ENCODE measurements at places on chromosomes 12 and 14.

DNA sequence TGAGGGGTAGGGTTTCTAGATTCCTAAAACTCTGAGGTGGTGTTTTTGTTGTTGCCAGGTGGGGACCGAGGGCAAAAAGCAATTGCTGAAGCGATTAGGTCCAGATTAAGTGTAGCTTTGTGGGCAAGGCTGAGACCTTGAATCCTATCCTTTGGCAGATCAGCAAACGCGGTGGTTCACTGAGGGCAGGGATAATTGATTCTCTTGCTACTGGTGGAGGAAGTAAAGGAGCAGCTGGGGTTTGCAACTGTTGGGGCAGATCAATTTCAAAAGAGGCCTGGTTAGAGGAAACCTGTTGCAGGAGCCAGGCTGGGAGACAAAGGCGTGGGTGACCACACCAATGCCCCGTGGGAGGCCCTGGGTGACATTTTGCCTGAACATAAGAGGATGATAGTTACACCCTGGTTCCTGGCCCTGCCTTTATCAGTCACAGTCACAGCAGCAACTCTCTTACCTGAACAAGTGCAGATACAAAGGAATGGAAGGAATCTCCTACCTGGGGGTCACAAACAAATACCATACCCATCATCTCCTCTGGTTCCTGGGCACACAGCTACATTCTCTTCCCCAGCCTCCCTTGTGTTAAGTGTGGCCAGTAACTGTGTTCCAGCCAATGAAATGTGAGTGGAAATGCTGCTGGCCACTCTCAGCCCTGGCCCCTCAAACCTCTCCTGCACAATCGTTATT is 43.3 kb upstream of the RASSF3 start:
- DNase-seq: peak; percentile 41

- DNase-seq: no peak
These were observed 17.7 kb downstream of the MDM2 start for GRCh38 chr12:68825569-68826217.

DNA sequence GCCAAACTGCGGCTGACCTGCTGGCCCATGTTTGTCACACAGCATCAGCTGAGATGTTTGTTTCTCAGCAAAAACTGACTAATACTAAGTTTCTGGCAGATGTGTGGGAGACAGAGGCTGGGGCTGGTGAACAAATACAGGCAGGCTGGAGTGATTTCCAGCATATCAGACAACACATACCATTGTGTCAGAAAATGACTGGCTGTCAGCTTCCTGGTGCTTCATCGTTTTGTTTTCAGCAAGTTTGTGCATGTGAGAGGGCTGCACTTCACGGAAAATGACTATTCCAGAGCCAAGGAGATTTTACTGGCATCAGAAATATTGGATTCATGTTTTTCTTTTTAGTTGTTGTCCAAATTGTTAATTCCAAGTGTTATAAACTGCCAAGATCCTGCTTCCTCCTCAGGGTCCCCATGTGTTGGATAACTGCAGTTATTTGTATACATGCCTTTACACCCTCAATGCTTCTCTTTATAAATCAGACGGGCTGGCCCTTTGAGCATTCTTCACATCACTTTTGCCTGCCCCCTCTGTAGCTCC is 145.7 kb downstream of the GALC start:
- DNase-seq: no peak

- DNase-seq: peak; percentile 2
These were observed 58.9 kb upstream of the TMTC2 start for GRCh38 chr12:82627799-82628198.

- DNase-seq: no peak
These were observed 45.8 kb upstream of the FGD4 start for GRCh38 chr12:32353540-32353939.

- DNase-seq: no peak
These were observed 3.0 kb downstream of the B4GALNT1 start for GRCh38 chr12:57629897-57630471.

GRCh38 chr14:74927225-74927624 is 4.2 kb upstream of the RPS6KL1 start:
- no peak for DNase-seq

- DNase-seq: no peak
These were observed 55.8 kb upstream of the LIMA1 start for GRCh38 chr12:50338920-50339645.

- DNase-seq: no peak
These were observed 148.5 kb upstream of the OR4E1 start for GRCh38 chr14:21822109-21822508.

DNA sequence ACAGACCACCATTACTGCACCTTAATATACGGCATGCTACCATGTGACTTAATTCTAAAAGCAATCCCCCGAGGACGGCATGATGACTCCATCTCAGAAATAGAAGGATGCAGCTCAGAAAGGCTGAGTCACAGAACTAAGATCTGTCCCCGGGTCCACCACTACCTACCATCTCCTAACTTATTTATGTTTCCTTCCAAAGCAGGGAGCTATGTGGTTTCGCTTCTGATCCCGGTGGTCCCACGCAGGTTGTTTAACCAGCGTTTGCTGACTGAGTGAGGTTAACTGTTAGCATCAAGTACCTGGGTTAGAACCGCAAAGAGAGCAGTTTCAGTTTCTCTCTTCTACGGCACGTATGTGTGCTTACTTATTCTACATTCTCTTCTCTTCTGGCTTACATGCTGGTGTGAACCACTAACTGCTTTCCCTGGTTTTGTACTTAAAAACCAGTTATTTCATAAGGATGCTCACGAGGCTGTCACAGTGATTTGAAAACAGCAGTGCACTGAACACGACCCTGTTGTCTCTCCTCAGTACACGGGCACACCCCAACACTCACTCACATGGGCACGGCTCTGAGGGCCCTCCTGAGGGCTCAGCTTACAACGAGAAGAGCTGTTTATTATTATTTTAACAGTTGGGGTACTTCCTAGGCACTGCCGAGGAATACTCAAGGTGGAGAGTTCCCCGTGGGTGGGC is 66.7 kb downstream of the CCDC88C start:
- DNase-seq: no peak

DNA sequence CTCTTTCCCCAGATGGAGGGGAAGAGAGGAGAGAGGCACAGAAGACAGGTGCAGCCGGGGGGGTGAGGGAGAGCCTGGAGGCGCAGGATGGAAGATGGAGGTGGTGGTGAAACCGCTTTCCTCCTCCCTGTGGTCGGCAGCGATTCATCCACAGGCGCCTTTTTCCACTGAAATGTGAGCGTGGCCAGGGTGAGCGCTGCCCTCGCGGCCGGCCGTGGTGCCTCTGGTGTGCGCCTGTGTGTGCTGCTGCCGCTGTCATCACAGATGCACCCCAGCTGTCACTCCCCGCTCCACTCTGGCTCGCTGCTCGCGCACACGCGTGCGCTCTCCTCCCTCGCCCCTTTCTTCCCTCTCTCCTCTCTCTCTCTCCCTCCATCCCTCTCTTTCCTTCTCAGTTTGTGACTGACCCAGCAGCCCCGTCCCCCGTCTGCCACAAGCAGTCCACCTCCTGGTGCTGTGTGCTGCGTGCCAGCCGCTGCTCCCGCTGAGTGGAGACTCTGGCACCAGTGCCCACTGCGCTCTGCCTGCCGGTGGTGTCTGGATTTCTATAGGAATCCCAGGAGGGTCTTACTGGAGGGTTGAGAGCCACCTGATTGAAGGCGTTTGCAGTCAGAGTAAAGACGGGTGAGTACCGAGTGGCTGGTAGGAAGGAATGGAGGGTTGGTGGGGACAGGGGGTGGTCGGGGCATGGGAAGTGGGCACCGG is at the start of gene LRTM2:
Gene LRTM2 (plus strand): TSS at position 375 of the 705 bp plus-strand sequence. CDS start 7,584 bp downstream, outside the sequence.
- DNase-seq: no peak

DNA sequence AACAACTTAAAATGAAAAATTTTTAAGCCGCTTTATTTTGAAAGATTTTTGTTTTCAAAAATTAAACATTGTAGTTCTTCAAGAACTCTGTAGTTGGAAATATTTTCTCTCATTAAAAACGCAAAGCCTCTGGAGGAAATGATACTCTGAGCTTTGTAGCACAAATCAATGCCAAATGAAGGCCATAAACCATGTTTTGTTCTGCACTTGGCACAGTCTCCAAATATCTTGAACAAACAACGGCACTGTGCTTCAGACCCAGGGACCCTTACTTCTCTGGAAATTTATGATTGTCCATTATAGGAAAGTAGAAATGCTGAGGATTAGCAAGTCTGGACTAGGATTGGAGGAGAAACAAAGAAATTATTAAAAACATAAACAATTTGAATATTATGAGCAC is 160.8 kb upstream of the BMP4 start:
- DNase-seq: no peak

GRCh38 chr12:132237772-132238487 is 91.5 kb downstream of the GALNT9 start:
- DNase-seq: no peak

- DNase-seq: no peak
These were observed 129.5 kb downstream of the SLC35F4 start for GRCh38 chr14:57736391-57736790.

DNA sequence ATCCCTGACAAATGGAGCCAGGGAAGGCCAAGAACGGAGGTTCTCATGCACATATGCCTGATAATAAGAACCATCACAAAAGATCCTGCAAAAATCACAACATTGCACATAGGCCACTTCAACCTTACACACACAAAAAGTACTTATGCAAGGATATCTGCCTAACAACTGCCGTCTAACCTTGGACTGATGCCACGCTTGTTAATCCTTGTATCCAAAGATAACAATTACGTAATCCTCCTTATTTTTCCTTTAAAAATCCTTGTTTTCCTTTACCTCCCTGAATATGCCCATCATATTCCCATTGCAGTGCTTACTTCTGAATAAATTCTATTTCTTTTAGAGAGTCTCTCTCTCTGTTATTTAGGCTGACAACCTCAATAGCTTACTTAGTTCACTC is 59.5 kb downstream of the TMEM116 start:
- peak; percentile 75 for DNase-seq

DNA sequence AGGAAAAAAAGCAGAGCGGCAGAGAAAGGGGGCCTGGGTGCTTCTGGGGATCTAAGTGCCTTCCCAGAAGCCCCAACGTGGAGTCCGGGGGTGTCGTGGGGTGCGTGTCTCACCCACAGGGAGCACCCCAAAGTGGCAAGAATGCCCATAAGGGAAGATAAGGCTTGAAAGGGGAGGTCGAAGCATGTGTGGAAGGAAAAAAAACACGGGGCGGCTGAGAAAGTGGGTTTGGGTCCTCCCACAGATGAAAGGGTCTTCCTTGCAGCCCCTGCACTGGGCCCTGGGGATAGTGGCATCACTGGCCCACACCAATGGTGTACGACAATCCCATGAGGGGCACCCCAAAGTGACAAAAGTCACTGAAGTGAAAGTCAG is 275.5 kb downstream of the ALG10 start:
- no peak for DNase-seq

- no peak for DNase-seq
These were observed 91.2 kb downstream of the WNK1 start for GRCh38 chr12:843609-844008.

- DNase-seq: peak; percentile 65
These were observed 1141.3 kb downstream of the BCL11B start for GRCh38 chr14:98130691-98131090.

- DNase-seq: peak; percentile 31
These were observed 589 bp upstream of the HVCN1 start for GRCh38 chr12:110689281-110690126.

DNA sequence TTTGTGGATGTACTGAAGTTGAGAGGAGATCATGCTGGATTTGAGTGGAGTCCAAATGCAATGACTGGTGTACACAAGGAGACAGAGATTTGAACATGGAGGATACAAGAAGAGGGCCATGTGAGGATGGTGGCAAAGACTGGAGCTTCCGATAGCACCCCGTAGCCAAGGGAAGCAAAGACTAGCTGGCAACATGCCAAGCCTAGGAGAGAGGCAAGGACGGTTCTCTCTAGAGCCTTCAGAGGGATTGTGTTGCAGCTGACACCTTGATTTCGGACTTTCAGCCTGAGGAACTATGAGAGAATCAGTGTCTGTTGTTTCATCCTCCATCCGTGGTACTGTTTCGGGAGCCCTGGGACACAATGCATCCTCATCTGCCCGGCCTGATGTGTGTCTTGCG is 202.5 kb downstream of the SLC15A4 start:
- no peak for DNase-seq

DNA sequence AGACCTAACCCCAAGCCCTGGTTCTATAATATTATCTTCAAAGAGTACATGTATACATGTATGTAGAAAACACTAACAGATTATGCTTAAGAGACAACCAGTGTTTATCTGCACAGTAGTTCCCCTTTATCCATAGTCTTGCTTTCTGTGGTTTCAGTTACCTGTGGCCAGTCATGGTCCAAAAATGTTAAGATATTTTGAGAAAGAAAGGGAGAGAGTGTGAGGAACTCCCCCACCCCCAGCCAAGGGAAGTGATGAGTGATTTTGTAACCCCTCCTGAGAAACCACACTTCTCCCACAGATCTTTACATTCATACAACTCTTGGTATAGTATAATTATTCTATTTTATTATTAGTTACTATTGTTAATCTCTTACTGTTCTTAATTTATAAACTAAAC is 77.3 kb upstream of the CNTN1 start:
- no peak for DNase-seq

DNA sequence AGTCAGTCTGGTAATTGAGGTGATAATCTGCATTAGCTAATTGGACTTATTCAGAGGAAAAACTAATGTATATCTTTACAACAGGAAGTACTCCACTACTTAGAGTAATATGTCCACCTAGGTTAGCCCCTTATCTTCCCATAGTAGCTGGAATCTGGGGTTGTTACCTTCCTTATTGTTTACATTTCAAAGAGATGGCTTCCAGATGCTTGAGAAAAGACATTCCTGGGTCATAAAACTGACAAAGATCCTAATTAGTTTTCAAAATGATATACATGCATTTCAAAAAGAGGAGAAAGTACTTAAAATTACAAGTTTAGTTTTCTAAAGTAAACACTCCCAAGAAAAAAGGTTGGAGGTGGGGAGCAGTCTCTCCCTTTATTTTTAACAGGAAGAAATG is 78.1 kb downstream of the RPL10L start:
- DNase-seq: no peak

DNA sequence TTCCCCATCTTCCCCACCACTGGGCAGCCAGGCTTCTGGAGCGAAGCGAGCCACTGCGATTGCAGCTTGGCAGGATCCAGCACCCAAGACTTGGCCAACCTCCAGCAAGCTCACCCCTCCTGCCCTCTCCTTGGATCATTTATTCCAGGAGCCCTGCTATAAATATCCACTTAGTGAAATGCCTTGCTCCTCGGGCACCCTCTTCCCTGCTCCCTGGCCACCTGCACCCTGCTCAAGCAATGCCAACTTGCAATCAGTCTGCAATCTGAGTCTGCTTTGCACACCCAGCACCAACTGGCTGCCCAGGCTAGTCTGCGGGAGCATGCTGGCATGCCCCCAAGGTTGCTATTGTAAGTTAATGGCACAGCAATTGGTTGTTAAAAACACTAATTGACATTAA is 666.0 kb downstream of the MED13L start:
- peak; percentile 40 for DNase-seq

DNA sequence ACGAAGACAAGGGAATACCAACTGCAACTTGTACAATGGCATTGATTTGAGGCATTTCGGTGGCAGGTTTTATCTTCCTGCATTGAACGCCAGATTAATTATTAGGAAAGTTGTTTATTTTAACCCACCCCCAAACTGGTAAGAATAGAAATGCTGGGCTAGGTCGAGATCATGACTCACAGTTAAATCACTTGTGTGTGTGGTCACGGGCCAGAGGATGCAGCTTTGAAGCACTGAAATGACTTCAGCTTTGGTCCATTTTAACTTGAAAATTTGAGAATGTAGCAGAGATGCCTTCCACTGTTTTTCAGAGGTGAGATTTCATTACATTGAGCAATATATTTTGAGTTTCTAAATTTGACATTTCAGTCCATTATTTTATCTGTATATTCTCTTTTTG is 23.6 kb upstream of the KCNH3 start:
- no peak for DNase-seq

- DNase-seq: no peak
These were observed 170.7 kb downstream of the NOVA1 start for GRCh38 chr14:26427097-26427496.

- no peak for DNase-seq
These were observed 69.0 kb downstream of the MVK start for GRCh38 chr12:109642506-109643132.
